ENCODE measurements at places on chromosomes 2 and 18.

DNA sequence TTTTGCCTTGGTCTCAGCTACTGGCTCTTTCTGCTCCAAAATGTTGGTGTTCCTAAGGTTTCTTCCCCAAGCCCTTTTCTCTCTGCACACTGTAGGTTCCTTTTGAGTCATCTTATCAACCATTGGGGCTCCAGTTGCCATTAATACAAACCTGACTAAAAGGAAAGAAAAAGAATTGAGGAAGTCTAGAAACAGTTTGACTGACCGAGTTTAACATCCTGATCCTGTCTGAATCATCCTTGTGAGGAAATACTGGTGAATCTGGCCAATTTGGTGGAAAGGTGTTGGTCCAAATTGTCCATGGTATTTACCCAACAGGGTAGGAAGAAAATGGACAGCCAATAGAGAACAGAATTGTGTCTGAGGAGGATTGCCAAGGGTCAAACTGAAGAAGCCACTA is 38.3 kb downstream of the CRYGD start:
- DNase-seq, result no peak

DNA sequence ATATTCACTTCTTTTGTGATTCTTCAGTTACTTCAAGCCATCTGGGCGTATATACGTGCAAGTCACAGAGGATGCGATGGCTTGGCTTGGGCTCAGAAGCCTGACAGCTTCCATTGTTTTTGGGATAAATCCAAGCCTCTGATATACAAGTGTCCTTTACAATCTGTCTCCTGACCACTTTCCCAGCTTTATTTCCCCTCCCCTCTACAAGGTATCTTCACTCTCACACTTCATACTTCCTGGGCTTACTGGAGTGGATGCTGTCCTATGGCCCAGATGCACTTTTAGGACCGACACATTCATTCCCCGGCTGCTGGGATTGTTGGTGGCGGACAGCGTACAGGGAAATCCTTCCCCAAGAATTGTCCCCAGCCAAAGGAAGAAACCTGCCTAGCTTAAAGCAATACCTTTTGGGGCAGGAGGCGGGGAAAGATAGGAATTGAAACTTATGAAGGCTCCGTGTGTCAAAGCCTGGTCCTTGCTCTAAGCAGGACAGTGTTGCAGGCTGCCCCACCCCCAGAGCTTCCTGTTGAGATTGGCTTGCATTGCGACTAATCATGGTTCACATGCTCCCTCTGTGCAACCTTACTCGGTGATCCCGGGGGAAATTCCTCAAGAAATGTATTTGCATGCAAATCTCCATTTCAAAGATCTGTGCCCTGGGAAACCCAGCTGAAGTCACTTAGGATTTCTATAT is 802.9 kb upstream of the ID2 start:
- DNase-seq, result no peak

DNA sequence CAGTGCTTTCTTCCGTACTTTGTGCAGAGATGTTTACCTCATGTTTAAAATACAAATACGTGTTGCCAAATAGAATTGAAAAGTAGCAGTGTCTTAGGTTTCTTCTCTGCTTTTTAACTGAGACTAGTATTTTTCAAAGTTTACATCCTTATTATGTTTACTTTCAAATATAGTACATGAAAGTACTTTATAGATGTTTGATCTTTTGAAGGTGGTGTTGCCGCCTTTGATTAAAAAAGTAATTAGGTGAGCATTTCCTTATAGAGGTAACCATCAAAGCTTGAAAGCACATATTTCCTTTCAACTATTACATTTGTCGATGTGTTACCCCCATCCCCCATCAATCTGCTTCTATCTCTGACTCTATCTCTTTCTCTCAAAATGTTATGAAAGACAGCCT is 87.0 kb downstream of the CERS6 start:
- no peak for DNase-seq

GRCh38 chr2:115691409-115691808 is 1249.0 kb downstream of the DPP10 start:
- DNase-seq, result no peak

- DNase-seq, result no peak
Measured at GRCh38 chr2:168137510-168138180, 109.8 kb downstream of the STK39 start.

- no peak for DNase-seq
Measured at GRCh38 chr2:112824694-112825085, 11.9 kb downstream of the IL1B start.

DNA sequence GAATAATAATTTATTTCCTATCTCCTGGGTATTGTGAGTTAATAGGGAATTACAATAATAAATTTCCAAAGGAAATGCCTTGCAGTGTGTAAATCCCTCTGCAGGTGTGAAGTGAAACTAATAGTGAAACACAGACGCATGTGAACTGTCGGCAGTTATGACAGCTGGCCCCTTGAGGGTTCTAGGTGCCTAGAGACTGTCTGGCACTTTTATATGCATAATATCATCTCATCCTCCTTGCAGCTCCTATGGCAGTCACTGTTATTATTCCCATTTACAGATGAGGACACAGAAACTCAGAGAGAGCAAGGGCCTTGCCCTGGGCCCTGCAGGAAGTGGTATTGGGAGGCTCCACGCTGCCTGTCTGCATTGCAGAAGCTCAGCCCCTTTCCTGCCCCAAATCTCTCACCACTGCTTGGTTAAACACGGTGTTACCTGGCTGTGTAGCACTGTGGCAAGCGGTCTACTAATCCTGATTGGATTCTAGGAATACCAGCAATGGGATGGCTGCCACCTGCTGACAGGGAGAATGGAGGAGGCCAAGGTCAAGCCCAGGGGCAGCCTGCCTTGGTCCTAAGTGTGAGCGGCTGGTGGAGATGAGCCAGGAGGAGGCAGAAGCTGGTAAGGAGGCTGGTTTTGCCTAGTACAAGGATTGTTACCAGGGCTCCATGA is 32.8 kb upstream of the ACKR3 start:
- DNase-seq, result no peak

Measured in stimulated activated CD8-positive, alpha-beta memory T cell treated with anti-CD3 and anti-CD28 coated beads, Interleukin-12 subunit alpha, Interleukin-12 subunit beta, amount 100 ng/mL, for 4 hours (primary cell).